ENCODE measurements at places on chromosomes 11 and 22.

- DNase-seq, result no peak
Observed at GRCh38 chr11:104657083-104657482, 241.2 kb downstream of the CASP12 start.

- no peak for DNase-seq
Observed at GRCh38 chr11:43197379-43197778, 114.4 kb upstream of the API5 start.

DNA sequence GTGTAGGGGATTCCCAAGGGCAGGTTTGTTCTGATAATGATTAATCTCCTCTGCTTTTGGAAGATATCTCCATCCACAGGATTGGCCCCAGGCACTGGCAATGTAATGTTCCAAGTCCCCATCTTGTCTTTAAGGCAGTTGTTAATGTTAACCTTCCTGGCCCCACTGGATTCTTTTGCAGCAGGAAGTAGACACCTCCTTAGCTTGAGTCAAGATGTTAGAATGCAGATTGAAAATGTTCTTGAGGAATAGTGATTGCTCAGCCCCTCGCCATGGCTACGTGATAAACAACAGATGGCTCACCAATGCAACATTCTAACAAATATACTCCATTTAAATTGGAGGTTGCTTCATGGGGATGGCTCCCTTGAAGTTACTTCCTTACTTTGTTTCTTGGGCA, 7.3 kb downstream of the HEPHL1 start:
- no peak for DNase-seq

GRCh38 chr22:26952451-26953011, 295.1 kb downstream of the MIAT start:
- peak; percentile 61 for DNase-seq

GRCh38 chr22:44365832-44366231, 53.1 kb upstream of the SHISAL1 start:
- no peak for DNase-seq

DNA sequence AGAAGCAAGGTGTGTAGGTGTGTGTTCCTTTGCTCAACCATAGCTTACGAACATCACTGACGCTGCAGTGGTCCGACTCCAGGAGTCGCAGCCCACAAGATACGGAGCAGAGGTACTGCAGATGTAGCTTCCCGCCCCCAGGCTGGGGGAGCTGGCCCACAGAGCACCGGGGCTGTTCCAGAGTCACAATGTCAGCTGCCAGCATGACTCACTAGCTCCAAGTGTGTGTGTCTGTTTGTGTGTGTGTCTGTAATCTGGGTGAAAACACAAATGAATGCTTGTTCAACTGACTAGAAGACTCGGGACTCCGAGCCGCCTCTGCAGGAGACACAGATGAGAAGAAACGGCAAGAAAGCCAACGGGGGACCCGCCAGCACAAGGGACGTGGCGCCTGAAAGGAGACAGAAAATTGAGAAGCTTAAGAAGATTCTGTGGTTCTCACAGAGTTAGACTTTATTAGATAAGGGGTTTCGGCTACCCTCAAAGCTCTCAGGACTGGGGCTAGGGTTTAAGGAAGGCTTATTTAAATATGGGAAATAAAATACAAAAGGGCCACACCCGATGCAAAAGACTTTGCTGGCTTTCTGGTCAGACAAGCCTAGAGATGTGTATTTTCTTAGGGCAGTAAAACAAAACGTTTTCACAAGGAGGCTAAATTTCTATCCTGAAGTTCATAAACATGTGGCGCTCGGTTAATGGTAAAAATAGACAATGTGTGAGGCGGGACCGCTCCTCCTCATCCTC, 10.7 kb downstream of the VSIG10L2 start:
- DNase-seq, result no peak
